ENCODE measurements at places on chromosomes 5 and 9.
A peak's percentile ranks its signal among the peaks of the same experiment; 100 is the strongest.

DNA sequence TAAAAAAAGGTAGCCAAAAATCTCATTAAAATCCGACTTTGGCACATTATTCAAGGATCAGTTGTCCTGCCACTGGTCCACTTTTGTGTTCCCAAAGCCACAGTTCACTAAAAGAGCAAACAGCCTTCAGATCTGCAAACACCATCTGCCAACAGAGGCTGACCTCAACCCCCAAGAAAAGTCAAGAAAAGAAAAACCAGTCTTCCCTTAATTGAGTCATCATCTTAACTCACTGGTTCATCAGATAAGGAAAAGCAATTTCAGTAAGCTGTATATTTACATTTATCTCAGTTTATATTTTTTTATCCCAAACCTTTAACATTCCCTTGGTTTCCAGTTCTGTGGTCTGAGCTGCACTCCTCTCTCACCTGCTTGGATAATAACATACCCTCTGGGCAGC, 21.2 kb downstream of the RASEF start:
- DNase-seq, result no peak

GRCh38 chr9:24824607-24825006, 278.9 kb upstream of the IZUMO3 start:
- DNase-seq, result no peak

- DNase-seq, result no peak
Measured at GRCh38 chr9:131640438-131641137, 95.3 kb downstream of the PRRT1B start.

DNA sequence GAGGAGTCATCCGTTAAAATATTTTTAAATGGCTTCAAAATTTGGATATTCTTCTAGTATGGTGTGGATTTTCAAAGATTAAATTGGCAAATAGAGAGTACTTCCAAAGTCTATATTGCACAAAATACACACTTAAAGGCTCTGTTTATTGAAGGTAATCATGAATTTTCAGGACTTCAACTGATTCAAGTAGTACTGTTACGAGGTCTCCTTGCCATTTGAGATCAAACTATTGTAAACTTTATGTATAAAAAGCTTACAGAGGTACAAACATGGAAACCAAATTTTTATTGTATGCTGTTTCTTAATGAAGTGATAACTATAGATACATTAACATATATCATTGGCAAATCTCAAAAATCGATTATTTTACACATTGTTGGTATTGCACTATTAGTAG, 2.5 kb downstream of the ERBIN start:
- DNase-seq, result no peak

DNA sequence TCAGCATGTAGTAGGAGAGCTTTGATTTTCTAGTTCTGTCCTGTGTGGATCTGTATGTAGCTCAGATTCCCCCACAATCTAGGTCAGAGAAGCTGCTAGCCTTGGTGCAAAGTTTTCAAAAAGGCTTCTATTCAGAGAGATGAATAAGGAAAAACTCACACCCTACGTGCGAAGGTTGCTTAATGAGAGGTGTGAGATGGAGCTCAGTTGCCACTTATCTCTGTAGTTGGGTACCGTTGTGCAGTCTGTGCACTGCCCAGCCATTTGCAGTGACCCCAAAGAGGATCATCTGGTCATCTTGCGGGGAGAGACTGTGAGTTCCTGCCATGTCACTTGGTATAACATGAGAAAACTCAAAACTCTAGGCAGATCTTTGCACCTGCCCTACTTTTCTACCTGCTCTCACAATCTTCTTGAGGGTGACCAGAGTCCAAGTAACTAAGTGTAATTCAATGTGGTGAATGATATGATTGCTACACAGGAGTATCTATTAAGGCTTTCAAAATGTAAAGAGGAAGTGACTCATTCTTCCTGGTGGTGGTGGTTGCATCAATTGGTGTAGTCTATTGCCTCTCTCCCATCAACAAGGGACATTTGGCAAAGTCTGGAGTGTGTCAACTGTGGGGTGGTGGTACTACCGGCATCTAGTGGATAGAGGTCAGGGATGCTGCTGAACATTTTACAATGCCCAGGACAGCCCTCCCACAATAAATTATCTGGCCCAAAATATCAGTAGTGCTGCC, 65.2 kb downstream of the TMC1 start:
- DNase-seq, result peak; percentile 13

DNA sequence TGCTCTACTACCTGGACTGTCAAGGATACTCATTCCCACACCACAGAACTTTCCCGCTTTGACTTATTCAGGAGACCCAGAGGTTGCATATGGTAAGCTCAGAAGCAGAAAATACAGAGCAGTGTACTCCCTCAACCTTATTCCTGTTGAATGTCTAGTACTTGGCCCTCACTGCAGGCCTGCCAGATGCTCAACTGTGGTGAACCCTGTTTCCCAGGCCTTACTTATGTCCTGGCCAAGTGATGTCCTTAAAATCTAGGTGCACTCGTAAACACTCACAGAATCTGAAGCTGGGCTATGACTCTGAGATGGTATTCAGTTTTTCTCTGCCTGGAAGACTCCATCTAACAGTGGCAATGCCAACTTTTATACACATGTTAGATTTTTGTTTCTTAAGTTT, 21.0 kb downstream of the DIAPH1 start:
- no peak for DNase-seq

- DNase-seq, result no peak
Measured at GRCh38 chr5:43204958-43205357, 12.9 kb downstream of the NIM1K start.

GRCh38 chr5:142795251-142795650, 25.1 kb downstream of the ARHGAP26 start:
- no peak for DNase-seq

DNA sequence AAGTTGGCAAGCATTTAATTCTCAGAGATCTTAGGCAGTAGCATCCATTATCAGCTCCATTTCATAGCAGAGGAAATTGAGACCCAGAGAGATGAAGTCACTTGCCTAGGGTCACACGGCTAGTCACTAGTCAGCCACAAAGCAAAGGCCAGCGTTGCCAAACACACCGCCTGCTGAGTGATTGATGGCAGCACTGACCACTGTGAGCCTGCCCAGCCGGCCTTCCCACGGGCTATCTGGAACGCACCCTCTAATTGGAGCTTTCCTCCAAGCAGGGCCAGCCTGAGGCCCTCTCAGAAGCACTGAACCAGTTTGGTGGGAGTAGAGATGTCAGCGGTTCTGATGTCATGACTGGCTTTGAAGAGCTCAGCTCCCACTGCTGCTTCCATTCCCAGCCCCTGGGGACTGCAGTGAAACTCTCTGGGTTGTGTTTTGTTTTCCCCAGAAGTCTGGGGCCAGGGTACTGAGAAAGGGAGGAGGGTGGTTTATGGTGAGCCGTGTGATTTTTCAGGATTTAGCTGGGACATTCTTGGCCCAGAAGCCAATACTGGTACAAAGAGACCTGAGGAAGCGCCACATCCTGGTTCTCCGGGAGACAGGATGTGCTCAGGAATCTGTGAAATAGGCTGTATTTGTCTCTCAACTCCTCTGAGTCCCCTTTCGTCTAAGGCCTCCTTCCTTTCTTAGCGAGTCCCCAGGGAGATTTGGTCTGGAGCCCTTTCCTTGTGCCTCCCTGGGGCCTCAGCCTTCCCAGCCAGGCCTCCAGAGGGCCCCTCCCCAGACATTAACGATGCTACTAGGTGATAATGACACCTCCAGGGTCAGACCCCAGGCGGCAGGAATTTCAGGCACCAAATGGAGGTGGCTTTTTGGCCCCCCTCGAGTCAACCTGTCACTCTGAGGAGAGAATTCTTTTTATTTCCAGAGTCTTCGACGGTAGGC, 44.5 kb downstream of the SPRY4 start:
- DNase-seq, result no peak

Measured in NCI-H1436 treated with DMSO at 0.1 percent for 48 hours (cell line).